ENCODE measurements at places on chromosomes 11 and 22.
A peak's percentile ranks its signal among the peaks of the same experiment; 100 is the strongest.

GRCh38 chr11:2835296-2835695 lies 50.3 kb downstream of the CDKN1C start:
- H3K4me3 ChIP-seq: no peak overlapping the region
- no peak for DNase-seq
- H3K27me3 ChIP-seq: peaks cover 5% of the 10 kb centered on the region
- no peaks in the 10 kb centered on the region for H3K36me3 ChIP-seq
- peaks cover 53% of the 10 kb centered on the region for H3K4me1 ChIP-seq

DNA sequence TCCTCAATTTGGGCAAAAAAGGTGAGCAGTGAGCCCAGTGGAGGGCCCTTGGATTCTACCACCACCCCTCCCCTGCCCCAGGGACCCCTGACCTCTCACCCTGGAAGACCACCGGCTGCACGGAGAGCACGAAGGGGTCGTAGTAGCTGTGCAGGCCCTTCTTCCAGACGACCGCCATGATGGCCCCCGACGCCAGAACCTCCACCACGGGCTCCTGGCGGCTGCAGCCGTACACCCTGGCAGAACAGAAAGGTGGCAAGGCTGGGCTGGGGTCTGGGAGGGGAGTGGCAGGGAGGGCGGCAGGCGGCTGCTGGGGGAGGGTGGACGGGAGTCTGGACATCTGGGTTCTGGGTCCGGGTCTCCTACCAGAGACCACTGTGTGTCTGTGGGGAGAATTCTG lies 23.3 kb downstream of the TMPRSS6 start:
- peaks cover 52% of the 10 kb centered on the region for H3K27me3 ChIP-seq
- no peak overlapping the region for H3K4me3 ChIP-seq
- no peak overlapping the region for H3K27ac ChIP-seq

GRCh38 chr11:108819957-108820356 lies 155.1 kb downstream of the DDX10 start:
- peaks cover 17% of the 10 kb centered on the region for H3K36me3 ChIP-seq
- no peak overlapping the region for H3K27ac ChIP-seq
- no peaks in the 10 kb centered on the region for H3K27me3 ChIP-seq
- peaks cover 15% of the 10 kb centered on the region for H3K4me1 ChIP-seq
- no peak overlapping the region for H3K4me3 ChIP-seq

DNA sequence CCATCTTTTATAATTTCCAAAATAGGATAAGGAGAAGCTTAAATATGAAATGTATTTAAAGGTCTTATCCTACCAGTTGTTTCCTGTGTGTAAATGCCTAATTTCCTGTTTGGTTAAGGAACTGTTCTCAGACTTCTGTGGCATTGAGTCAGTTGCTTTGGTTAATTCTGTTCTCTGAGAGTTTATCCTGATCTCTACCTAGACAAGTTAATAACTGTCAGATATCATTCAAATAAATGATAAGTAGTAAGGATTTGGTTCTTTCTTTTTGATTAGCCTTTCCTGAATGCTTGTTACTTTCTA lies 39.5 kb downstream of the CTNND1 start:
- no peak overlapping the region for H3K27ac ChIP-seq
- peaks cover 21% of the 10 kb centered on the region for H3K4me1 ChIP-seq
- no peaks in the 10 kb centered on the region for H3K27me3 ChIP-seq
- H3K4me3 ChIP-seq: no peak overlapping the region
- H3K36me3 ChIP-seq: peaks cover 61% of the 10 kb centered on the region

DNA sequence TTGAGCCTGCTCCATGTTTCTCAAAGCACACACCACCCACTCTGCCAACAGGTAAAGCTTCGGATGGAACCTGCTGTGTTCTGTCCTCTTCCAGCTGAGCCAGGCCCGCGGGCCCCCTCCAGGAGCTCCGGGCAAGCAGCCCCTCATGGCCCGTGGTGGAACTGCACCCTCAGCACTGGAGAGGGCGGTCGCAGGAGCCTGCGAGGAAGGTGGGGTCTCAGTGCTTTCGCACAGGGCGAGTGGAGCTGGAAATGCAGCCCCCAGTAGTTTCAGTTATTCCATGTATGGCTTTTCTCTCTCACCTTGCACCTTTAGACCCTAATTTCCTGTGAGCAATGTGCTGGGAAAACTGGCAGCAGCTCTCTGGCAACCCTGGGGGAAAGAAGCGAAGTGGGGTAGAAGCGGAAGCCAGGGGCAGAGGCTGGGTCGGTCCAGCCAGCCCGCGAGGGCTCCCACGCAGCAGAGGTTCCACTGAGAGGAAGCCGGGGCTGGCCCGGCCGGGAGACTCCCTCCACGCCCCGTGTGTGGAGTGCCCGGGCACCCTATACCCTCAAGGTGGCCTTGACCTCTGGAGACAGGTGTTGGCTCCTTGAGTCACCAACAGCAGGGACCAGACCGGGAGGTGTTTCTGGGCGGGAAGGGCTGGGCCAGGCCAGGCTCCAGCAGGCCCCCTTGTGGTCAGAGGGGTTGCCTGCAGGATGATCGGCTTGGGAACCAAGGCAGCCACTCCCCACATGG lies 119.9 kb upstream of the TMEM45B start:
- H3K4me3 ChIP-seq: peak overlapping the region; percentile 70
- H3K27ac ChIP-seq: no peak overlapping the region
- H3K27me3 ChIP-seq: peaks cover 25% of the 10 kb centered on the region

DNA sequence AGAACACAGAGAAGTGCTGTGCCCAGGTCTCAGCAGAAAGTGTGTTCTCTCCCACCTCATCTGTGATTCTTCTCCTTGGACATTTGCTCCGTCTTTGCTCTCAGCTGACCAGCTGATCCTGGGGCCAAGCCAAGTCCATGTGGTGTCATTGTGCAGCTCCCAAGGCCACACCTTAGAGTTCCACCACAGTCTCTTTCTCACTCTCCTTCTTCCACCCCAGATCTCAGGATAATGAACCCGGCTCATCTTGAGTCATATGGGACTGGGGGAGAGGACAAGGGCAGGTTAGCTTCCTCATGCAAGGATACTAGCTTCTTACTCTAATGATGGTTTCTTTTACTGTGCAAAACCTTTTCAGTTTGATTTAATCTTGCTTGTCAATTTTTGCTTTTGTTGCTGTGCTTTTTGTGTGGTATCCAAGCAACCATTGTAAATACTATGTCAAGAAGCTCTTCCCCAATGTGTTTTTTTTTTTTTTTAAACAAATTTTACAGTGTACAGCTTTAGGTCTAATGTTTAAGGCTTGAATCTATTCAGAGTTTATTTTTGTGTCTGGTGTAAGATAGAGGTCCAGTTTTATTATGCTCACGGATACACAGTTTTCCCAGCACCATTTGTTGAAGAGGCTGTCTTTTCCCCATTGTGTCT lies 75.0 kb upstream of the OR4B1 start:
- H3K4me1 ChIP-seq: peaks cover 8% of the 10 kb centered on the region
- peaks cover 47% of the 10 kb centered on the region for H3K36me3 ChIP-seq
- H3K27me3 ChIP-seq: peaks cover 9% of the 10 kb centered on the region
- no peak overlapping the region for H3K4me3 ChIP-seq

GRCh38 chr11:31814176-31814868 lies 3.2 kb upstream of the PAX6 start:
- no peaks in the 10 kb centered on the region for H3K27me3 ChIP-seq
- H3K27ac ChIP-seq: no peak overlapping the region
- H3K36me3 ChIP-seq: no peaks in the 10 kb centered on the region
- peak; percentile 30 for DNase-seq

DNA sequence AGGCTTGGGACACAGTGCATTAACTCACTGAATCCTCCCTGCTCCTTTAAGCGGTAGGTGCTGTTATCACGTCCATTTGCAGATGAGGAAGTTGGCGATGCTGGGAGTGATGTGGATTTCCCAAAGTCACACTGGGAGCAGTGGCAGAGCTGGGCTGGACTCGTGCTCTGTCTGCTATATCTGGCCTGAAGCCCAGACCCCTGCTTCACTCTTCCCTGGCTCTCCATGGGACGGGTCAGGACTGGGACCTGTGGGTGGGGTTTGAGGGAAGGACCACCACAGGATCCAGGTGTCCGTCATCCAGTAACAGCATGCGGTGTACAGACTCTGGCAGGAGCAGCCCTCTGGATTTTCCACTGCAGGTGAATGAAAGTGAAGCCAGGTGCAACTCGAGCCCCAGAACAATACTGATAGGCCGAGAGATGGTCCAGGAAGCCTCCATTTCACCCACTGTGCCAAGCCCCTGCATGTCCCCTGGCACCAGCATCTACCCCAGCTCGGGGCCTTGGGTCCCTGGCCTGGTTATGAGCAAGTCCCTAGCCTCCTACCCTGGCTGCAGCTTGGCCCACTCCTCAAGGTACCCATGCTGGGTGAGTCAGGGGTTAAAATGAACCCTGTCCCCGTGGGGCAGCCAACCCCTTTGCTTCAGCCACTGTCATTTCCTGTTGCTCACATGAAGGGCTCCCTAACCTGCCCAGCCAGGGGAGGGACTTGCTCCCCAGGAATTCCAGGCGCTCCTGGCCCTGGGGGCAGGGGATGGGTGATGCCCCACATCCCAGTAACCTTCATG lies 4.2 kb downstream of the USP2 start:
- H3K27me3 ChIP-seq: peaks cover 22% of the 10 kb centered on the region
- H3K36me3 ChIP-seq: no peaks in the 10 kb centered on the region
- H3K4me1 ChIP-seq: peaks cover 48% of the 10 kb centered on the region
- H3K4me3 ChIP-seq: no peak overlapping the region
- no peak overlapping the region for H3K27ac ChIP-seq
- DNase-seq: no peak

DNA sequence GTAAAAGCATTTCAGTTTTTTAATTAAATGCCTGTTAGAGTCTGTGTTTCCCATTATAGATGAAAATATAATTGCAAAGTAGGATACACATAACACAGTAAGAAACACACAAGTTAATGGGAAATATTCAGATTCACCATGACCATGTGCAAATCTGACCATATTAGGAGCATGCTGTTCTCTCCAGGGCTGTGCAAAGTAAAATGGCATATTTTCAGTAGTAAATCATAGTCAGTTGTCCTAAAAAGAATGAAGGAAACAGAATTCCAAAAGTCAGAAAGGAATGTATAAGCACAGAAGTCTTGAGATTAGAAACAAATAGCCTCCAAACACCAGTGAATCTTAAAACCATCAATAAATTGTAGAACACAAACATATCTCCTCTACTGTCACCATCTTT lies 44.4 kb downstream of the CNTN5 start:
- no peaks in the 10 kb centered on the region for H3K36me3 ChIP-seq
- H3K4me1 ChIP-seq: peaks cover 10% of the 10 kb centered on the region
- no peak overlapping the region for H3K27ac ChIP-seq
- DNase-seq: no peak

- H3K27ac ChIP-seq: no peak overlapping the region
- H3K36me3 ChIP-seq: no peaks in the 10 kb centered on the region
- H3K4me3 ChIP-seq: no peak overlapping the region
- no peak for DNase-seq
- H3K4me1 ChIP-seq: peaks cover 6% of the 10 kb centered on the region
These were observed 69.9 kb downstream of the MPPED1 start for GRCh38 chr22:43481568-43482317.

GRCh38 chr11:60887556-60887955 lies 18.8 kb downstream of the PRPF19 start:
- no peak overlapping the region for H3K4me3 ChIP-seq
- peaks cover 59% of the 10 kb centered on the region for H3K36me3 ChIP-seq
- peaks cover 13% of the 10 kb centered on the region for H3K4me1 ChIP-seq
- peak; percentile 47 for DNase-seq
